ENCODE measurements at places on chromosomes 5 and 9.

GRCh38 chr9:38699337-38699736 lies 20.6 kb downstream of the FAM240B start:
- DNase-seq = no peak

GRCh38 chr9:72601615-72602014 lies 80.2 kb downstream of the TMC1 start:
- no peak for DNase-seq

- DNase-seq = no peak
These were observed 5.1 kb downstream of the MYMK start for GRCh38 chr9:133519693-133520092.

- DNase-seq = no peak
These were observed 11.8 kb downstream of the GLIS3 start for GRCh38 chr9:4287886-4288588.

DNA sequence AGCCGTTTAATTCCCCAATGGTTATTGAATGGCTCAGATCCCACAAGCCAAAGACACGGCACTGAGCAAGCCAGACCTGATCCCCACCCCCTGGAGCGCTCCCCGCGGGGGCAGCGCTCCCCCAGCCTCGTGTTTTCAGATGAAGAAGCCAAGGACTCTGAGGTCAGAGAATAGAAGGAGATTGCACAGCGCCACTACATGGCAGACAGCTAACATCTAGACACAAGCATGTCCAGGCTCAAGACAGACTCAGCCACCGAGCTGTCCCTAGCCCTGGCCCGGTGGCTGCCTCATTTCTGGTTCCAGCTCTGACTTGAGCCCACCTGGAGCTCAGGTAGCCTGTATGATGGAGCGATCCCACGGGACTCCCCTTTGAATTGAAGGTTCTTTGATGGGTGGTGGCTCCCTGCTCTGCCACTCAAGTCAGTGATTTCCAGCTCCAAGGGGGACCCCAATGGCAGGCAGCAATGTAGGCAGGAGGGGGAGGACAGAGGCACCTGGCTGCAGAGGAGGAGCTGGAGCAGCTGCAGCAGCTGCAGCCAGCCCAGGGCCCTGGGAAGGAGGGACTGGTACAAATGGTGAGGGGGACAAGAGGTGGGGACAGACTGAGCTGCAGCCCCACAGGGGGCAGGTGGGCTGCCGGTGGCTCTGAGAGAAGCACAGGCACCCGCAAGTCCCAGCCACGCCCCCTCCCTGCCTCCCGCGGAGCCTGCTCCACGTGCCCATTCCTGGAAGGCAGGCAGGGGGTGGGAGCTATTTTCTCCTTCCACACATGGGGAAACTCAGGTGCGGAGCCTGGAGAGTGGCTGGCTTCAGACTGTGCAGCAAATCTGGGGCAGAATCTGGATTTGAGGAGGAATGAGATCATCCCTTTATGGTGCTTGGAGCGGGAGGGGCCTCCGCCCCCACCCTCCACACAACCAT lies 40.2 kb downstream of the NTNG2 start:
- no peak for DNase-seq

DNA sequence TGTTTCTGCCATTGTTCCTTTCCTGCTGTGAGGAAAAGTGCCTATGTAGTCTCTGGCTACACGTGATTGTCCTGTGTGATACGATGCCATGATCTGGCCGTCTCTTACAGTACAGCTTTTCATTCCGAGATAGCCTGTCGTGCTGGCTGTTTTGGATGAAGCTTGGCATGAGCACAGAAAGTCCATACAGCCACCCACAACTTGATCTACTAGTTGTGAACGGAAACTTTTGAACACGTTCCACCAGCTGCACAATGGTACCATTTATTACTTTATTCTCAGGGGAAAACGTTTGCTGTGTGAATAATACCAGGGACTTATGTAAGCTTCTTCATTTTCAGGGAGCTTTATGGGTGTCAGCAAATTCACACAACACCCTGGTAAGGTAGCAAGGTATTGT lies 217.6 kb upstream of the ANKRD55 start:
- DNase-seq = no peak

GRCh38 chr5:169544264-169544950 lies 39.2 kb upstream of the SPDL1 start:
- DNase-seq = no peak

DNA sequence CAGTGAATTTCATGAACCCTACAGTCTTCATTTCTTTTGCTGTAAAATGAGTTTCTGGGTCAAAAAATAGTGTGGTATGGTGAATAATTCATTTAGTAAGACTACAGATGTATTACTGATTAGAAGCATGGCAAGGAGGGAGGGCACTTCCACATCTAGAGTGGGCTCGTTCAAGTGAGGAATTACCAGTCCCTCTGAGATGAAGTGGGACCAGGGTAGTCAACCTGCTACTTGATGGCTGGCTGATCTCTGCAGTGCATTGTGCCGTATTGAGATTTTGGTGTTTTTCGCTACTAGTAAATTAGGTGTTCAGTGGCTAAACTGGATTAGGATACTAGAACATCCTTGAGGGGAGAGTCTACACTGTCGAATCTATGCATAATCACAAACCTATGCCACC lies 10.8 kb downstream of the CDC37L1 start:
- no peak for DNase-seq

- no peak for DNase-seq
These were observed 16.3 kb downstream of the PDGFRB start for GRCh38 chr5:150139334-150139733.

GRCh38 chr5:10524376-10525123 lies 39.3 kb upstream of the ANKRD33B start:
- DNase-seq = no peak

- DNase-seq = no peak
These were observed 15.0 kb downstream of the MSANTD3 start for GRCh38 chr9:100441911-100442361.

DNA sequence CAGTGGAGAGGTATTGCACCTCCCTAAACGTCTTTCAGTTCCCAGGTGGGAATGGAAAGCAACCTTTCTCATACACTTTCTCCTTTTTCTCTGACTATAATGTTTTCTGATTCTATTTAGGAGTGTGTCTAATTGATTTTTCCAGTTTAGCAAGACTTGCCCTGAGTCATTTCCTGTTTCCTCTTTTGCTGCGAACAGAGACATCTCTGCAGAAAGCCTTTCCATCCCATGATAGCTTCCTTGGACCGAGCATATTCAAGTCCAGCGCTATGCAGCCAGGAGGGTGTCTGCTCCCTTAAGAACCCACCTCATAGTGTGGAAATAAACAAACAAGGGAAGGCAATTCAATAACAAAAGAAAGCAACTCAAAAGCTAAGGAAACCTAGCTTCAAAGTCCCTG lies 60.0 kb upstream of the CDH6 start:
- DNase-seq = no peak

- DNase-seq = no peak
These were observed 37.5 kb downstream of the GSN start for GRCh38 chr9:121305269-121305994.

- DNase-seq = no peak
These were observed 1259.0 kb upstream of the C9orf72 start for GRCh38 chr9:28832168-28832770.

DNA sequence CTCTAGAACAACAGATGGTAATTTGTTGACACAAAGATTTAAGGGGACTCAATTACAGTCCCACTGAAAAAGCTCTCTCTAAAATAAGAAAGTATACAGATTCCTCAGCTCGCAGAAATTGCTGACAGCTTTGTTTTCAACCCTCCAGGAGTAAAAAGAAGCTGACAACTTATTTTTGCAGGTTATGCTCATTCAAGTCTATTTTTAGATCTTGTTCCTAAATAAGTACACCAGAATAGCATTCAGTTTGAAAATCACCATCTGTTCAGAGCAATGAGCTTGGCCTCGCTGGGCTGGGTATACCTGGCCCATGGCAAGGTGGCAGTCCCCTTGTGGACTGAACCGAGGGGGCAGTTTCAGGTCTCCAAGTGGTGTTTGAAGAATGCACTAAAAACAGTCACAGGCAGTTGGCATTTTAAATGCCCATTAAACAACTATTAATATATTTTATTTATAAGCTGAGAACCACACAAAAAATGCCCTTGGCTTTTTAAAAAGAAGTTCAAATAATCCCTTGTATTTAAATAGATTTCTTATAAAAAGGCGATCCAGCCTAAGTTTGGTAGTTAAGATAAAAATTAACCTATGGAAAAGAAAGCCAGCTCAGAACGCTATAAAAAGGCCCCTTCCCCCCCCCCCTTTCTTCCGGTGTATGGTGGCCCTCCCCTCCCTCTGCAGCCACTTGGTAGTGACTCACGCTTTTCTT lies 169.2 kb downstream of the AUH start:
- no peak for DNase-seq

- DNase-seq = no peak
These were observed 38.3 kb downstream of the ZDHHC21 start for GRCh38 chr9:14654932-14655331.

GRCh38 chr5:154755361-154756008 lies at the start of gene LARP1:
Gene LARP1, plus strand, starts transcription at chr5:154755377. Its CDS starts 381 bp downstream, at chr5:154755758.
- no peak for DNase-seq

GRCh38 chr5:72408603-72409002 lies 88.4 kb downstream of the PTCD2 start:
- no peak for DNase-seq

GRCh38 chr5:108911055-108911454 lies 163.4 kb downstream of the FER start:
- DNase-seq = no peak

DNA sequence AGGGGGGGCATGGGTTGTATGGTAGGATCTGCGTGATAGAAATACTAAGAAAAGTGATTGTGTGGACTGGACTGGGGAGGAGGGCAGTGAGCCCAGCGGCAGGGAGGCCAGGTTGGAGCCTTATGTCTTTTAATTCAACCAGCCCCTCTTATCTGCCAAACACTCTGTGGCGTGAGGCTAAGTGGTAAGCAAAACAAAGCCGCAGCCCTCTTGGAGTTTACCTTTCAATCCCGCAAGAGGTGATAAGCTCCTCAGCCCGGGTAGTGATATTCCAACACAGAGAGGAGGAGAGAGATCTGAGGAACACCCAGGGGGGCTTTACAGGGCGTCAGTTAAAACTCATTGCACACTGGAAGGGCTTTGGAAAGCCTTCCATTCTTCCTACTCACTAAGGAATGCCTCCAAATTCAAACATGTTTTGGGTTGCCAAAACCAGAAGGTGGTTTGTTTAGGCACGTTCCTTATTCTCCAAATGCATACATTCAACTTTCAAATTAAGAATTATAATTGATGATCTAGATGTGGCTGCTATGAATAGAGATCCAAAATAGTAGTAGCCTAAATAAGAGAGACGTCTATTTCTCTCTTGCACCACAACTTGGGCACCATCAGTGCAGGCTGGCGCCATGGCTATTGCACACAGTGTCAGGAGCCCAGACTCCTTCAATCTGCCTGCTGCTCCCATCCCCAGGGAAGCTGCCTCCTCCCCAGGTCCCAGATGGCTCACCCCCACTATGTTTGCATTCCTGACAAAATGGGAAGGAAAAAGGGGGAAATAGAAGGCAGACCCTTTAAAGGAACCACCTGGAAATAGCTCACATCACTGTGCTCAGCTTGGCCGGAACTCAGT lies 75.1 kb upstream of the FSTL4 start:
- no peak for DNase-seq

- no peak for DNase-seq
These were observed 1280.2 kb upstream of the ACO1 start for GRCh38 chr9:31104249-31104648.

DNA sequence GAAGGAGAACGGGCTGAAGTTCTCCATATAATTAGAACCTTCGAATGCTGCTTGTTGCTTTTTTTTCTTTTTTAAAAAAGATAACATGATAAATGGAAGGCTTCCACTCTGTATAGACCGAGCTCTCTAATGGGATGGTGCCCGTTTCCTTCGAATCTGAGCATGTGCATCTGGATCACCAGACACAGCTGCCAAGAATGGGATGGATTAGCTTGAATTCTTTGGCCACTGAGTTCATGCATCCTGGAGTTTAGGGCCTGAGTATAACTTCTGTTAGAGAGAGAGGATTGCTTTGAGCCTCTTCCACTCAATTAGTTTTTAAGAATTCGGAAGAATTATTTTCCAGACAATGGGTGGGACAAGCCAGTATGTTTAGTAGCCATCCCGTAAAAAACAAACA lies 93.7 kb upstream of the GDNF start:
- DNase-seq = no peak

DNA sequence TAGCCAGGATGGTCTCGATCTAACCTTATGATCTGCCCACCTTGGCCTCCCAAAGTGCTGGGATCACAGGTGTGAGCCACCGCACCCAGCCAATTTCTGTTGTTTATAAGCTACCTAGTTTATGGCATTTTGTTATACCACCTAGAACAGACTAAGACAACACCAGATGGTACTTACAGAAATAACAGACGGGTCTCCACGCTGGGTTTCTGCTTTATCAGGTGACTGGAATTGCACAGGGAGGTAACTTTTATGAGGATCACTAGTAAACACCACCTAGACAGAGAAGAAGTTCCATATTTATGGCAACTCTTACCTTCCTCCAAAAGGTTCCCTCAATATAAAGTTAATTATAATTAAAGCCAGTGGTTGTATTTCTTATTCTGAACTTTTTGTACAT lies 74.0 kb downstream of the CEMIP2 start:
- no peak for DNase-seq

GRCh38 chr5:86865256-86865785 lies 247.6 kb downstream of the COX7C start:
- DNase-seq = no peak

DNA sequence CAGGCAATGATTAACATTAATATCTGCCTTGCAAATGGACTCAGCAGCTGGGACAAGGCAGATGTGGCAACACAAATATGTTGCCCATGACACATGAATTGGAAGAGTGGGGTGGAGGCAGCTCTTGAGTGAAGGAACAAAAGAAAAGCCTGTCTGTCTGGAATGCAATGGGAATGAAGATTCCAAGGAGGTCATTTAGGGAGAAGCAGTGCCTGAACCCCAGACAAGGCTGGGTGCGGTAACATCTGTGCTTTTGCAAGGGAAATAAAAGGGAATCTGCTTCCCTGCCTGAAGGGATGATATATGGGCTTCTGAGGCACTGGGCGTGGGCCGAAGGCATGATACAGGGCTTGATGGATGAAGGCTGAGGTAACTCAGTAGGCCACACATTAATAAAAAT lies 94.1 kb upstream of the TRIM32 start:
- DNase-seq = no peak

GRCh38 chr9:111161015-111161415 lies 122.7 kb upstream of the LPAR1 start:
- no peak for DNase-seq

- DNase-seq = no peak
These were observed 43.5 kb upstream of the PCAT7 start for GRCh38 chr9:94511134-94511954.

DNA sequence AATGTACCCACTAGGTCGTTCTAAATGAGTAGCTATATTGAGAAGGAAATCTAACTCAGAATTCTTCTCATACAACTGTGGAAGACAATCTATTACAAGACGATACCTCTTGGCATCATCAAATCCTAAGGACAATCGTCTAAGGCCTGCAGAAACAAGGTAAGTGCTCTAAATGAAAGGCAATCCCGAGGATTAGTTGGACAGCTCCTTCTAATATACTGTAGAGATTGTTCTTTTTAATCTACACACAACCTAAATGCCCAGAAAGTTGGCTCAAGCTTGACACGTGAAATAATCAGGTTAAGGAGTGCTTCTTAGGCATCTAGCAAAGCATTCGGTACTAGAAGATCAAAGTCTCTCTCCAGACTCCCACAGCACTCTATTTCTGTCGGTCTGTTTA lies 55.1 kb downstream of the MED27 start:
- no peak for DNase-seq

- DNase-seq = no peak
These were observed 193.6 kb downstream of the ZSWIM6 start for GRCh38 chr5:61525512-61526206.
